ENCODE measurements at places on chromosomes 2 and 18.

DNA sequence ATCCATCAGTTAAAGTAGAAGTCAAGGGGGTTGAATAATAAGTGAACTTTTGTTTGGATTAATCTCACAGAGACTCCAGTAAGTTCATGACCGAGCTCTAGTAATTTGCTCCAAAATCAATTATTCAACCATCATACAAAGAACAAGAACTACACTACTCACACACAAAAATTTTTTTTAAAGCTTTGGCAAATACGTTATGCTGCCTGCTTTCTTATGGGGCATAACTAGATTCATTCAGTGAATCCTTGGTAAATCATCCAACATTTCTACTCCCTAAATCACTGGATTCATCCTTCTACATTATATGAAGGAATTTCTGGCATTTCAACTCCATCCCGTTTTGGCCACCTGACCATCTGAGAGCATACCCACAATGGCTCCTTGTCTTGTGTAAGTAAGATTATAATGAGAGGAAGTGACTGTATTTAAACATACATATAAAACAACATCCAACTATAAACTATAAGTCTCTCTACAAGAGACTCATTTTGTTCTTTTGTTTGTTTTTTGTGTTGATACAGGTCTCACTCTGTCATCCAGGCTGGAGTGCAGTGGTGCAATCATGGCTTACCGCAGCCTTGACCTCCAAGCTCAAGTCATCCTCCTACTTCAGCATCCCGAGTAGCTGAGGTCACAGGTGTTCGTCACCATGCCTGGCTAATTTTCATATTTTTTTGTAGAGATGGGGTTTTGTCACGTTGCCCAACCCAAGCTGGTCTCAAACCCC, 144.2 kb upstream of the LRRTM4 start:
- no peak for DNase-seq

- no peak for DNase-seq
These were observed 117.0 kb downstream of the HIBCH start for GRCh38 chr2:190202604-190203003.

DNA sequence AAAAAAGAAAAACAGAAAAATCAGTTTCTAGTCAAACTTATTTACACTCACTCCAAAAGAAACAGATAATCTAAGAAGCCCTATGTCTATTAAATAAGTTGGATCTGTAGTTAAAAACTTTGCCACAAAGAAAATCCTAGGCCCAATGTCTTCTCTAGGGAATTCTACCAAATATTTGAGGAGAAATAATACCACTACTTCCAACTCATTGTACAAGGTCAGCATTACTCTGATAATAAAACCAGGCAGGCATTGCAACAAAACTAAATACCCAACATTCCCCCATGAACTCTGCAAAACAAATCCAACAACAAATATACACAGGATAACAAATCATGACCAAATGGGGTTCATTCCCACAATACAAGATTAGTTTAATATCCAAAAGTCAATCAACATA, 73.8 kb upstream of the ST8SIA5 start:
- no peak for DNase-seq

DNA sequence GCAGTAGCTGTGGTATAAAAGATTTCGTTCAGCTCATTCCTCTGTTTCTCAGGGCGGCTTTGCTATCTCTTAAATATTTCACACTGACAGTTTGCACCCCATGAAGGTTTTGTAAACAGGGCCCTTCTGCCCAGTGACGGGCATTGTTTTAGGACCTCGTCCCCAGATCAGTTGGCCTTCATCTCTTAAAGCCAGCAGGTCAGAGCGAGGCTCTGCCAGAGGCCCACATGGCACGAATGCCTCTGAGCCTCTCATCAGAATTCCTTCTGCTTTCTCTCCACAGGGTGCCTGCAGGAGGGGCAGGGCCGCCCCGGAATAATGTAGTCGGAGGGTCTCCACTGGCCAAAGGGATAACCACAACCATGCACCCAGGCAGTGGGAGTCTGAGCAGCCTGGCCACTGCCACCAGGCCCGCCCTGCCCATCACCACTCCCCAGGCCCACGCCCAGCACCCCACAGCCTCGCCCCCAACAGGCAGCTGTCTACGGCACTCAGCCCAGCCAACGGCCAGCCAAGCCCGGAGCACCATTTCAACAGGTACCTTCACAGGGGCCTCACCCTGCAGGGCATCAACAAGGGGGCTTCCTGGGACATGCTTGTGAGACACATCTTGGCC, 177.0 kb downstream of the SEPTIN10 start:
- no peak for DNase-seq

- DNase-seq, result no peak
These were observed 576.0 kb downstream of the ARHGAP15 start for GRCh38 chr2:143705108-143705707.

GRCh38 chr18:74457043-74457724, at the start of gene DIPK1C:
TSS of gene DIPK1C (minus strand) at chr18:74457308. CDS start at chr18:74457259, 49 bp downstream.
- DNase-seq, result no peak

DNA sequence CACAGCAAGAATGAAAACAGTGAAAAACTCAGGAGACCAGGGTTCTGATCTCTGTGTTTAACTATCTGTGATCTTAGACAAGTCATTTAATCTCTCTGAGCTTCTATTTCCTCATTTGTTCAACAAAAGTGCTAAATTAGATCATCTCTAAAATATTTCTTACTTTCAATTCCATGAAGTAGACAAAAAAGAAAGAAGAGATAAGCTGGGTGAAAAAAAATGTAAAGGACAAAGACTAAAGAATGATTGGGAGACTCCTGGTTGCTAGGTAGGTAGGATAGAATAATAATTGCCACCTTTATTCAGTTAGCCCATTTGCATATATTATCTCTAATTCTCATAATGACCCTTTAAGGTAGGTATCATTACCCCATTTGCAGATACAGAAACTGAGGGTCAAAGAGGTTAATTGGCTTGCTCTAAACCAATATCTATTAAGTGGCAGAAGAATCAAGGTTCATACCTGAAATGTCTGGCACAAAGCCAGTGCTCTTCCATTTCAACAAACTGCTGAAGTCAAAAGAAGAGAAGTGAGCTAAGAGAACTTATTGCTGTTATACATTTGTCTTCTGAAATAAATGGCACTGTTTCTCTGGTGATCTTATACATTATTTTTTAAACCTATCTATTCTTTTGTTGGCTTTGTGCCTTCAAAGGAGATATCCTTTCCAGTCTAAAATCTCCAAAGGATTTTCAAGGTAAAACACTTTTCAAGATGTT, 141.7 kb downstream of the OTX1 start:
- no peak for DNase-seq

DNA sequence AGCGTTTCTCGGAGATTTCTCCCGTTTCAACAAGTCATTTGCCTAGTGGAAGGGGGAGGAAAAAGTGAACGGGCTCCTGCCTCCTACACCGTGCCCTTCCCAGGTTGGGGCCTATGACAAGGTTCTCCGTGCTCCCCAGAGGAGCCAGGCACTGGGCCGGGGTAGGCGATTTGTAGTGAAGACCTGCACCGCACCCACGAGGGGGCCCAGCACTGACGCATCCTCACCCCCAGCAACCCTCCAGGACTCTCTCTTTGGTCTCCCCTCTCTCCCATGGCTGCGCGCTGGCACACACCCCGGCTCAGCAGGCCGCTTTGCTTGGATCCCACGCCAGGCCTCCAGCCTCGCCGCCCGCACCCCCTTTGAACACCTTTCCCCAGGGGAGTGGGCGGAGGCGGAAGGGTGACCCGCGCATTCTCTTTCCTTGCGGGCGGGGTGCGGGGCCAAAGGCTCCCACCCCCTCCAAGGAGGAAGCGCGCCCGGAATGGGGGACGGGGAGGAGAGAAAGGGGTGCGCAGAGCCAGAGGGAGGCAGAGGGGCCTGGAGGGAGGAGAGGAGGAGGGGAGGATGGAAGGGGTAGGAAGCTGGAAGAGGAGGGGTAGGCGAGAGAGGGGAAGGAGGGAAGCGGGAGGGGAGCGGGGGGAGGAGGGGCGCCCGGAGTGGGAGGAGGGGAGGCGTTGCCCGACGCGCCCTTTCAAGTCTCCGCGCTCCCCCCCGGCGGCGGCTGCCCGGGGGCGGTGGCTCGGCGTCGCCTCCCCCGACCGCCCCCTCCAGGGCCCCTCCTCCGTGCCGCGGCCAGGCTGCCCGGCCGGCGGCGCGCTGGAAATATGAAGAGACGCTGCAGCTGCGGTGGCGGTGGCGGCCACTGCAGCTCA, at the start of gene APCDD1:
TSS of gene APCDD1 (plus strand) at position 830 of the 875 bp plus-strand sequence. CDS start 347 bp downstream, outside the sequence.
- DNase-seq, result peak; percentile 73

DNA sequence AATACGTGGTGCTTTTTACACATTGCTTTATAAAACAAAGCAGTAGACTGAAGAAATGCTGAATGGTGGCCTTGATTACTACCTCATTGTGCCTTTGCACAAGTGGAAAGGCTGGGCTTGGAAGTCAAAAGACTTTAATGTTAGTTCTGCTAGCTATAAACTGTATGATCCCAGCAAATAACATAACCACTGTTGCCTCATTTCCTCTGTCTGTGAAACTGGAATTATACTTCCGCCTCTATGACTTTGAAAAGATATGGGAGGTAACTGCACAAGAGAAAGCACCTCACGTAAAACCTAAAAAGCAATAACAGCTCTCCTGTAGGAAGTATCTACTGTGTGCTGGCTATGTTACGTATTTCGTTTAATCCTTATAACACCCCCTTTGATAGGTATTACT, 43.4 kb upstream of the DSC1 start:
- DNase-seq, result no peak

- no peak for DNase-seq
These were observed 13.0 kb upstream of the FHL2 start for GRCh38 chr2:105411720-105412407.

DNA sequence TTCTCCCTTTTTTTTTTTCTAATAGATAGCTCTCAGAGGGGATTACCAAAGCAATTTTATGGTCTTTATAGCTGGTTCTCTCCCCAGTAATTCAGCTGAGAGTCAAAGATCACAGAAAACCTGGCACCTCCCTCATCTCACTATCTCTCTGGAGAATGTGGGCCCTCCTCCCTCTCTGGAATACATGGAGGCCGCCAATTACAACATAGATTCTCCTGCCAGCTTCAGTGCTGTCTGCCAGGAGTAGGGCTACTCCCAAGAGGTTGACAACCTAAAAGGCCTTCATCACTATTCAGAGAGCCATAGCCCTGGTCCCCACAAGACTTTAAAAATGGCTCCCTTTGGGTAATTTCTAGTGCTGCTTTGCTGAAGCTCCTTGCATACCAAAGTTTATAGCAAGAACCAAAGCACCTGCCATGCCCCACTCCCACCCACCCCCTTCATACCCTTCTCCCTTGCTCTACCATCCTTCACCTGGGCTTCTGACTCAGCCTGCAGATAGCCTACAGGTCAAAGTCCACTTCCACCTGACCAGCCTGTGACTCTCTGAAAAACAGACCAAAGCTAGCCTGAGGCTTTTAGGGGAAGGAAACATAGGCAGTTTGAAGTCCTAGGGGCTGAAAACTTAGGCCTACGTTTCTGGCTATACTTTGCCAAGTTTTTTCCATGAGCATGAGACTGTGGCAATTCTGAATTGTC, 472.3 kb downstream of the TNS1 start:
- no peak for DNase-seq

DNA sequence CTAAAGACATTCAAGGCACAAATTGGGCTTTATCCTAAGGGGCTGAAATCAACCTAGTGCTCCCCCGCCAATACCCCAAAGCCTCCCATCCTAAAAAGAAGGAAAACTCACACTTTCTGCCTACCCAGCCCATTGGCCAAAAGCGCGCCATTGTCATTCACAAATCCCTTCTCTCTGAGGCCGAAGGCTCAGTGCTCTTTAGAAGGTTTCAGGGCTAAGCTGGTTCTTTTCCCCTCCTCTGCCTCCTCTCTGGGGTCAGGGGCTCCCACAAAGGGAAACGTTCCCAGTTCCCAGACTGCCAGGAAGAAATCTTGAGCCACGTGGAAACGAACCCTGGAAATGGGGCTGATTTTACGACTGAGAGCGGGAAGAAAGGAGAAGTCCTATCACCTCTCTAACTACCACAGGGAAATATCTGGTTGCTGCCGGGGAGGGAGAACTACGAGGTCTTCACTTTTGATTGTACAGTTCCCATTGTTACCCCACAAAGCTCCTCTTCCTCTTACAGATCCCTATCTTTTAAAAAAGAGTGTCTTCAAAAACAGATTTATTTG, 1.7 kb upstream of the SKOR2 start:
- no peak for DNase-seq

DNA sequence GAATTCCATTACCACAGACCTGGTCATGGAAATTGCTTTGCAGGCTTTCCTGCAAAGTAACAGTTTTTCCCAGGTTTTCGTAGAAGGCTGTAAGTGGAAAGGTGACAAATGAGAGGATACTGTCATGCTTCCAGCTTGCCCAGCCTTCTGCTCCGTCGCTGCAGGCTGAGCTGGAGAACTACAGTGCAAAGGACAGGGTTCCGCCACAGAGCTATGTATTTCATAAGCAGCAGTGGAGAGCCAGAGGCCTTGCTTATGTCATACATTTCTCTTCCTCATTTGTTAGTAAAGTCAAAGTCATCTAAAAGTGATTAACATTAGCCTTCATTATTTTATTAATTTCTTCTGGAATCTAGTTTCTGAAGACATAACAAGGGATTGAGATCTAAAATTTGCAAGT, 72.9 kb upstream of the RBM44 start:
- no peak for DNase-seq

DNA sequence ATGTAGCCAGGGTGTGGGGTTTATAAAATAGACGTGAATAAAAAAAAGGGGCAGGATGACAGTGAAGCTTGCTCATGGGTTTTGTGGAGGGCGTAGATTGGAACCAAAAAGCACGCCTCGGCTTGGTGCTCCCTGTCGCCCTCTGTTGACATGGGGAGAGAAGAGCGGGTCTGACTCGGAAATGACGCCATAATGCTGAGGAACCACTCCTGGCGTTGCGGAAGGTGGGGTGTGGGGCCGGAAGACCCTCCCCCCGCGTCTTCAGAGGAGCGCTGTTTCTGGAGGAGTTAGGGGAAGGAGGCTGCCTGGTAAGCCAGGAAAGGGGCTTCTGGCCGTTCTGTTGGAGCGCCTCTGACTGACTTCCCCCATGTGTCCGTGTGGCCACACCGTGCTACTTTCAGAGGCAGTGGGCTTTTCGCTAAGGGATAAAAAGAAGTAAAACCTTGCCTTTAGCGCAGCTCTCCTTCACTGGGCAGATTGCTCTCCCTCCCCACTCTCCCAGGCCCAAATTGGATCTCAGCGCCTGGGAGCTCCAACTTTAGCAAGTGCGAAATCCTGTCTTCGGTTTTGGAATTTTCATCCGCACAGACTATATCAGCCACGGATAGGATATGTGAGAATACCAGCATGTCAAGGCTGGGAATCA, 42.8 kb downstream of the PLEKHA3 start:
- peak; percentile 97 for DNase-seq

DNA sequence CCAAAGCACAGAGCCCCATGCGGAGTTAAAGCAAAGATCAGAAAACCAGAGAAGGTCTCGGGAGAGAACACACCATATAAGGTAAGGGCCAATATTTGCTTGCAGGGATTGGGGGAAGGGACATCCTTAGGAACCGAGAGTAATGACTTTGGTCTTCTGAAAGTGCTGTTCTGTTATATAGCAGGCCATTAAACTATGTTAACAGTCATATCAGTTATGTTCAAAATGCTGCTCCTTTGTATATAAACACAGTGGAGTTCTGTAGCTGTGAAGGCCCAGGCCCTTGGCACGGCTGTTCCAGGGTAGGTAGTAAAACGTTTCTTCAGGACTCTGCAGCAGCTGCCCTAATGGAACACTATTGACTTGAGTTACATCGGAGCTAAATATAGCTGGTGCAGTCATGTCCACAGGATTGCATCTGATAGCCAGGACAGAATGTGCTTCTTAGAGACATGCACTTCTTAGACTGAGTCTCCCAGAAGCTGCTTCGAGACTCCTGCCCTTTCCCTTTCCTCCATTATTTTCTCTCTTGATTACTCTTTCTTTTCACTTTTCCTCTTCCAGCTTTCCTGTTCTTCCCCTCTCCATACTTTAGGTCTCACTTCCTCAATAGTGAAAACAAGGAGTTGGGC, 122.4 kb downstream of the SETBP1 start:
- DNase-seq, result no peak

Measured in ELF-1 (cell line).